ENCODE measurements at places on chromosomes 16 and 17. TPM values are rescaled to one million over a fixed set of nuclear protein-coding genes. Genes with fewer than 3 reads are reported as not detected.

DNA sequence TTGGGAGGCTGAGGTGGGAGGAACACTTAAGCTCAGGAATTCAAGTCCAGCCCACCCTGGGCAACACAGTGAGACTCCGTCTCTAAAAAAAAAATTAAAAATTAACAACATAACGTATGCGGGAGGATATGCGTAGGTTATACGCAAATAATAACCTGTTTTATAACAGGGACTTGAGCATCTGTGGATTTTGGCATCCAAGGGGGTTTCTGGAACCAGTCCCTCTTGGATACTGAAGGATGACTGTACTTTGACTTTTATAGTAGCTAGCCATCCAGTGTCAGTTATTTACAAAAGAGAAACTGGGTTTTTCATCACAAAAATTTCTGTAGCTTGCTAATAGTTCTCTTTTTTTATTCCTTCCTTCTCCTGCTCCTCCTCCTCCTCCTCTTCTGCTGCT, 64.5 kb downstream of the TNRC6C start:
- DNase-seq, result no peak

GRCh38 chr17:48307255-48307654, 122.8 kb downstream of the SKAP1 start:
- no peak for DNase-seq

DNA sequence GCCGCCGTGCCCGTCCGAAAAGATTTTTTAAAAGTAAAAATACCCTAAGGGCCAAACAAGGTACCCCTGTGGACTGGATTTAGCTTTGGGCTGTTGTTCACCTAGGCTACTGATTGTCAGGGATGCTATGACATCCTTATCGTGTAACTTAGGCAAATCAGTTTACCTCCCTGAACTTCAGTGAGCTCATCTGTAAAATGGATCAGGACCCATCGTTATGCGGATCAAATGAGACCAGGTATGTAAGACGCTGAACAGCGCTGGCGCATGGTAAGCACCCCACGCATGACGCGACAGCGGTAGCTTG, 658 bp upstream of the ZNF771 start:
- no peak for DNase-seq

DNA sequence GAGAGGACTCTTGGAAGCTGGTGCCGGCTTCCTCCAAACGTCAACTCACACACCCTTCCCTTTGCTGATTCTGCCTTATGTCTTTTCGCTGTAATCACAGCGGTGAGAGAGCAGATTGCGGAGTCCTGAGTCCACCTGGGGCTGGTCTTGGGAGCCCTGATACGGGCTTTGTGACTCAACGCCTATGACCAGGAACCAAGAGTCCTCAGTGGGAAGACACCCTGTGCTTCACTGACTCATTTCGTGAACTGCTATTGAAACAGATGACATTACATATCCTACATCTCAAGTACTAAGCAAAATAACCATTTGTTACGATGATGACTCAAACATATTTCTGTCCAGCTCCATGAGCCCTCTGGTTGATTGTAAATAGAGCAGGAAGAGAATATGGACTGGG, 90.7 kb upstream of the CREBBP start:
- no peak for DNase-seq

GRCh38 chr17:16934836-16935235, 37.1 kb downstream of the TNFRSF13B start:
- no peak for DNase-seq

DNA sequence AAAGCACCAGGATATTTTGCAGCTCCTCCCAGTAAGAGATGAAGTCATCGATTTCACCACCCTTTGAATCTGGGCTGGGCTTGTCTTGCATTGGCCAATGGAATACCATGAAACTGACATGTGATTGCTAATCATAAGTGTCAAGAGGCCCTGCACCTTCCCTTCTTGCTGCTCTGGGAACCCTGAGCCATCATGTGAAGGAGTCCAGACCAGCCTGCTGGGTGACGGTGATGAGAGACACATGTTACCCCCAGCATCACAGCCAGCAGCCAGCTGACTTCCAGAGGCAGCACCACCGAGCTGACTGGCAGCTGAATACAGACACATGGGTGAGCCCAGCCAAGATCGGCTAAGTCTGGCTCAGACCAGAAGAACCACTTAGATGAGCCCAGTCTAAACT, 43.6 kb upstream of the CACNG4 start:
- no peak for DNase-seq

DNA sequence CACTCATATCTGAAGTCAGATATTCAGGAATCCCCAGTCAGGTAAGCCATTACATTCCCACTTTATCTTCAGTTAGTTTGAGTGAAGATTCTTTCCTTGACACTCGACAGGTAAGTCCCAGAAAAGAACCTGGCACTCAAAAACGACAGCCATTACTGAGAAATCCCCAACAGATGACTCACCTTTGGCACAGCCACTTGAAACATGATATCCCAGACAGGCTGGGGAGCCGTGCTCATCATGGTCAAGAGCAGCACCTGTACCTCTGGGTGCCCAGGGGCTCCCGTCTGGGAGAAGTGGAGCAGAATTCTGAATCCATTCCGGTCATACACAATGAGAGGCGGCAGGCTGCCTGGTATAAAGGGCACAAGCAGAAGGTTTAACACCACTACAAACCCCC, 16.8 kb upstream of the COG7 start:
- no peak for DNase-seq

DNA sequence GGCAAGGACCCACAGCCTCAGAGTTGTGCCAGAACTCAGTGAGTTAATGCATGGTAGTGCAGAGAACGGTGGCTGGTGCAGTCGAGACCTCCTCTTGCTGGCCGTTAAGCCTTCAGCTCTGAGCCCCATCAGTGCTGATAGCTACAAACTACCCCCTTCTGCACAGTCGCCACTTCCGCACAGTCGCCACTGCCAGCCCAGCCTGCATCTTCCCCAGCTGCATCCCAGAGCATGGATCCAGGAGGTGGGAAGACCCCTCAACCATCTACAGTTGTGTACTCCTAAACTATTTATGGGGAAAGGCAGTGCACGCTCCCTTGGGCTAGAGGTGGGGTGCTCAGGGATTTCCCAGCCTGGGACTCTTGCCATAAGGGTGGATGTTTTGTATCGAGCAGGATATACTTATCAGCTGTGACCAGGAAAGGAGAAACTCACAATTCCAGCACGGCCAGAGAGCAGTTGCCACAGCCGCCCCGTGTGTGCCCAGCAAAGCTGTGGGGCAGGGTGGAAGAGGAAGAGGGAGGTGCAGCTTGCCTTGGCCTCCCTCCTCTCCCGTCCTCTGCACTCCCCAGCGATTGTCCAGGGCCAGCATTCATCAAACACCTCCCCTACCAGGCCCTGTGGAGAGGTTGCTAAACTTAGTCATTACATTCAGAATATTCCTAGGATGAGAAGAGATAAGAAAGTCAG, 49.5 kb upstream of the CMIP start:
- no peak for DNase-seq

DNA sequence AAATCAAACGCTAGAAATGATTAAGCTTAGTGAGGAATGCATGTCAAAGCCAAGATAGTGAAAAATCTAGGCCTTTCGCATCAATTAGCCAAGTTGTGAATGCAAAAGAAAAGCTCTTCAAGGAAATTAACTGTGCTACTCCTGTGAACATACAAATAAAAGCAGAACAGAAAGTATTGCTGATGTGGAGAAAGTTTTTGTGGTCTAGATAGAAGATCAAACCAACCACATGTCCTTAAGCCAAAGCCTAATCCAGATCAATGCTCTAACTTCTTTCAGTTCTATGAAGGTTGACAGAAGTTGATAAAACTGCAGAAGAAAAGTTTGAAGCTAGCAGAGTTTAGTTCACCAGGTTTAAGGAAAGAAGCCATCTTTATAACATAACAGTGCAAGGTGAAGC, 1044.6 kb downstream of the CDH11 start:
- DNase-seq, result no peak

DNA sequence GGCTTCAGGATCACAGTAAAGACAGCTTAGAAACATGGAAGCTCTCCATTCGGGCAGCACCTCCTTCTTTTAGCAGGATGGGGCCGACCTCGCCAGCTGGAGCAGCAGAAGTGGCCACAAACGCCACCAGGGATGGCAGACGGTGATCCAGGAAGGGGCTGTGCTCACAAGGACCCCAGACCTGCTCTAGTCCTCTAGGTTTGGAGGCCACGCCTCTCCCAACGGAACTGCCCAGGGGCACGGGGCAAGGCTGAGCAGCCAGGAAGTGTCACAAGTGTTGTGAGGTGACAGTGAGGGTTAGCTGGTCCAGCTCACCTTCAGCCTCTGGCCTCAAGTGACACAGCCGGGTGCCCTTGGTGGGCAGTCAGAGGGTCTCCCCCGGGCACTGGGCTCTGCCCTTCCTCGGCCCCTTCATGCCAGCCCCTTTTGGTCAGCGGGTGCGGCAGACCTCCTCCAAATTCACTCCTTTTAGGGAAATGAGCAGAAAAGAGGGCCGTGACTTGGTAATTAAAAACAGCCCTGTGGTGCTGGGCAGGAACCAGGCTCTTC, 20.4 kb downstream of the CEP295NL start:
- DNase-seq, result no peak

DNA sequence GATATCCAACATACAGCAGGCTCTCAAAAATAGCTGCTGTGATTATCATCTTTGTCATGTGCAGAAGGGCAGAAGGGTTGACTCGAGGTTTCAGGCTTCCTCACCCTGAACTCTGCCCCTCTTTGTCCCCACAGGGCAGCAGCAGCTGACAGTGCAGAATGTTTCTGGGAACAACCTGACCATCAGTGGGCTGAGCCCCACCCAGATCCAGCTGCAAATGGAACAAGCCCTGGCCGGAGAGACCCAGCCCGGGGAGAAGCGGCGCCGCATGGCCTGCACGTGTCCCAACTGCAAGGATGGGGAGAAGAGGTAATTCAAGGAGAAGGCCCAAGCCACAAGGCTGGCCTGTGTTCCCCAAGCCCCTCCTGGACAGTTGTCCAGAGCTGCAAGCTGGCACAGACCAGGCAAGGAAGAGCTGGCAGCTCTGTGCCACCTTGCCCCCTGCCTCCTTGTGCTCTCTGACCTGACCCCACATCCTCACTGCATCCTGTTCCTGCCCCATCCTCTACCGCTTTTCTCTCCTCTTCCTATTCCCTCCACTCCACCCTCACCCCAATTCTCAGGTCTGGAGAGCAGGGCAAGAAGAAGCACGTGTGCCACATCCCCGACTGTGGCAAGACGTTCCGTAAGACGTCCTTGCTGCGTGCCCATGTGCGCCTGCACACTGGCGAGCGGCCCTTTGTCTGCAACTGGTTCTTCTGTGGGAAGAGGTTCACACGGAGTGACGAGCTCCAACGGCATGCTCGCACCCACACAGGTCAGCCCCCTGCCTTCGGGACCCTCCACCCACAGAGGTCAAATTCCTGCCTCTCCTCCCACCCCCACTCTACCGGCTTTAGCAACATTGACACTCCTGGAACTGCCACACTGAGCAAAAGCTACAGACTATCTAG, 16.3 kb upstream of the PNPO start:
- no peak for DNase-seq

Gene ZG16
- not detected for total RNA-seq

Gene MYH13
- total RNA-seq, result not detected

Gene TNFRSF13B
- not detected for total RNA-seq

Gene PRSS27
- total RNA-seq, result 1.8 TPM

Gene CCL14
- total RNA-seq, result not detected
